ENCODE measurements at places on chromosomes 16 and 17. TPM values are rescaled to one million over a fixed set of nuclear protein-coding genes. Genes with fewer than 3 reads are reported as not detected.

NUFIP2 gene
- total RNA-seq = 66.8 TPM

EPOP gene
- 5.7 TPM for total RNA-seq

KRTAP4-6 gene
- not detected for total RNA-seq

PRAC1 gene
- total RNA-seq = not detected

GP1BA gene
- total RNA-seq = not detected

CXCL16 gene
- total RNA-seq = 1.2 TPM

ITGB3 gene
- total RNA-seq = 0.51 TPM

NUTF2 gene
- 201 TPM for total RNA-seq

KRT39 gene
- total RNA-seq = not detected

LGALS9B gene
- total RNA-seq = not detected

SEPTIN1 gene
- 3.5 TPM for total RNA-seq

FAM117A gene
- 15.4 TPM for total RNA-seq

- no peaks in the 10 kb centered on the region for H3K4me1 ChIP-seq
- H3K36me3 ChIP-seq = no peaks in the 10 kb centered on the region
- no peak overlapping the region for H3K4me3 ChIP-seq
- H3K27ac ChIP-seq = no peak overlapping the region
Observed at GRCh38 chr16:17277981-17278381, 192.8 kb downstream of the XYLT1 start.

DNA sequence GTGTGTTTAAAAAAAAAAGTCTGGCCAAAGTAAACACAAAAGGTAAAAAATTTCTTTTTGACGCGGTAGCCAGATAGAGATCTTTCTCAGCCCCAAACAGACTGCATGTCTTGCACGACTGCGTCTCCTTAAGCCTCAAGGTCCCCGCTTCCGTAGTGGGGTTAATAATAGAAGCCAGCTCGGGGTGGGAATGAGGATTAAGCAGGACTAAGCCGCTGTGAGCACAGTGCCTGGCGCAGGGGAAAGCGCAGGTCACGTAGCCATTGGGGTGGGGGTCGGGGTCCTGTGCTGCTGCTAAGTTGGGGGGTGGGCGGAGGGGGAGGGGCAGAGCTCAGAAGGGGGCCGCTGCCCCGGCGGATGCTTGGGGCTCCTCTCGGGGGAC lies 521 bp downstream of the GGA2 start:
- DNase-seq = peak; percentile 66
- no peaks in the 10 kb centered on the region for H3K27me3 ChIP-seq
- H3K36me3 ChIP-seq = peaks cover 8% of the 10 kb centered on the region
- H3K27ac ChIP-seq = peak overlapping the region; percentile 49

DNA sequence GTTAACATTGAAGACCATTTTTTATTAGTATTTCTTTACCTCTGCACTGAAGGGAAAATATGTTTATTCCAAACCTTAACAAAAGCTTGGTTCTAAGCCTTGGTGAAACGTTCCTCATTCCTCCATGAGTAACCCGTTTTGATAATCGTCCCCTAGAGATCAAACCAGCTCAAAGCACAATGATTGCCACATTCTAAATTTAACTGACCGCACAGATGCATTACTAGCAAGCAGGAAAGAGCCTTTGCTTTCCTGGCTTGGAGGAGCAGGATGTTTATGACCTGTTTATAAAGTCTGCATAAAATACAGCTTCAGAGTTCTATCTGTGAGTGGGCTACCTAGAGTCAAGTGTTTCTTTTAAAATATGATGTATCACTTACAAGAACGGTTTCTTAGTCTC lies 193.8 kb downstream of the TMEM114 start:
- no peak overlapping the region for H3K4me3 ChIP-seq
- H3K4me1 ChIP-seq = no peaks in the 10 kb centered on the region
- H3K36me3 ChIP-seq = no peaks in the 10 kb centered on the region
- H3K27ac ChIP-seq = no peak overlapping the region

GRCh38 chr17:77959926-77960521 lies 1.5 kb downstream of the TNRC6C start:
- H3K4me3 ChIP-seq = peak overlapping the region; percentile 84
- DNase-seq = no peak
- H3K36me3 ChIP-seq = no peaks in the 10 kb centered on the region
- no peaks in the 10 kb centered on the region for H3K4me1 ChIP-seq
- H3K27ac ChIP-seq = no peak overlapping the region

- H3K36me3 ChIP-seq = no peaks in the 10 kb centered on the region
- no peaks in the 10 kb centered on the region for H3K27me3 ChIP-seq
- H3K4me1 ChIP-seq = no peaks in the 10 kb centered on the region
- no peak overlapping the region for H3K27ac ChIP-seq
Observed at GRCh38 chr17:77332981-77333685, 192.4 kb downstream of the SEC14L1 start.

DNA sequence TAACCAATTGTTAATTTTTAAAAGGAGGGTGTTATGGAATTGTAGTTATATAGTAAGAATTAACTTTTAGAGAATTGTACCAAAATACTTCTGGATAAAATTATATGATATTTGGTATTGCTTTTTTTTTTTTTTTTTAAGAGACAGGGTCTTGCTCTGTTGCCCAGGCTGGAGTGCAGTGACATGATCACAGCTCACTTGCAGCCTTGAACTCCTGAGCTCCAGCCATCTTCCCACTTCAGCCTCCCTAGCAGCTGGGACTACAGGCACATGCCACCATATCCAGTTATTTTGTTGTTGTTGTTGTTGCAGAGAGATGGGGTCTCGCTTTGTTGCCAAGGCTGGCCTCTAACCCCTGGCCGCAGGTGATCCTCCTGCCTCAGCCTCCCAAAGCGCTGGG lies 8.5 kb downstream of the ARSG start:
- no peak overlapping the region for H3K4me3 ChIP-seq
- H3K36me3 ChIP-seq = no peaks in the 10 kb centered on the region
- peaks cover 3% of the 10 kb centered on the region for H3K27me3 ChIP-seq
- no peak overlapping the region for H3K27ac ChIP-seq
- DNase-seq = no peak

GRCh38 chr17:4810696-4811290 lies 3.8 kb downstream of the PLD2 start:
- peaks cover 52% of the 10 kb centered on the region for H3K36me3 ChIP-seq
- H3K27ac ChIP-seq = no peak overlapping the region
- H3K4me3 ChIP-seq = no peak overlapping the region
- no peaks in the 10 kb centered on the region for H3K4me1 ChIP-seq
- DNase-seq = no peak
- no peaks in the 10 kb centered on the region for H3K27me3 ChIP-seq

GRCh38 chr17:78449983-78450595 lies 71.6 kb downstream of the PGS1 start:
- H3K27ac ChIP-seq = no peak overlapping the region
- no peaks in the 10 kb centered on the region for H3K36me3 ChIP-seq
- H3K27me3 ChIP-seq = no peaks in the 10 kb centered on the region
- no peak for DNase-seq

DNA sequence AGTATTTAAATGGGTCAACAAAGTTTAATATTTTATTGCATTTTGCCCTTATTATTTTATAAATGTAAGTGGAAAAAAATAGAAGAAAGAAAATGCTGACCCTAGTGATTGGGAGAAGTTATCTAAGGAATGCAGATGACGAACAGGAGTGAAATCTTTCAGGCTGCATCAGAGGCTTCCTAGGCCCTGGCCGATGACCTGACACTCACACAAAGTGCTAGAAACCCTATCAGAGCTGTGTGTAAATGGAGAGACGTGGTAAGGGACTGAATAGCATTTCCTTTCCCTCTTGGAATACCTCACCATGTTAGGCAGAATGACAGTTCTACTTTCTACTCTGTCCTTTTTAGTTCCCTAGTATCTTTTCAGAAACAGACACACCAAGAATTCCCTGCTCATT lies 44.9 kb upstream of the CNEP1R1 start:
- H3K4me3 ChIP-seq = no peak overlapping the region
- H3K27ac ChIP-seq = no peak overlapping the region
- no peak for DNase-seq
- H3K36me3 ChIP-seq = no peaks in the 10 kb centered on the region
- no peaks in the 10 kb centered on the region for H3K4me1 ChIP-seq
- H3K27me3 ChIP-seq = no peaks in the 10 kb centered on the region

- peaks cover 4% of the 10 kb centered on the region for H3K4me1 ChIP-seq
- no peak overlapping the region for H3K4me3 ChIP-seq
- H3K36me3 ChIP-seq = peaks cover 41% of the 10 kb centered on the region
- H3K27ac ChIP-seq = no peak overlapping the region
Observed at GRCh38 chr17:60224064-60224463, 74.3 kb downstream of the CA4 start.

DNA sequence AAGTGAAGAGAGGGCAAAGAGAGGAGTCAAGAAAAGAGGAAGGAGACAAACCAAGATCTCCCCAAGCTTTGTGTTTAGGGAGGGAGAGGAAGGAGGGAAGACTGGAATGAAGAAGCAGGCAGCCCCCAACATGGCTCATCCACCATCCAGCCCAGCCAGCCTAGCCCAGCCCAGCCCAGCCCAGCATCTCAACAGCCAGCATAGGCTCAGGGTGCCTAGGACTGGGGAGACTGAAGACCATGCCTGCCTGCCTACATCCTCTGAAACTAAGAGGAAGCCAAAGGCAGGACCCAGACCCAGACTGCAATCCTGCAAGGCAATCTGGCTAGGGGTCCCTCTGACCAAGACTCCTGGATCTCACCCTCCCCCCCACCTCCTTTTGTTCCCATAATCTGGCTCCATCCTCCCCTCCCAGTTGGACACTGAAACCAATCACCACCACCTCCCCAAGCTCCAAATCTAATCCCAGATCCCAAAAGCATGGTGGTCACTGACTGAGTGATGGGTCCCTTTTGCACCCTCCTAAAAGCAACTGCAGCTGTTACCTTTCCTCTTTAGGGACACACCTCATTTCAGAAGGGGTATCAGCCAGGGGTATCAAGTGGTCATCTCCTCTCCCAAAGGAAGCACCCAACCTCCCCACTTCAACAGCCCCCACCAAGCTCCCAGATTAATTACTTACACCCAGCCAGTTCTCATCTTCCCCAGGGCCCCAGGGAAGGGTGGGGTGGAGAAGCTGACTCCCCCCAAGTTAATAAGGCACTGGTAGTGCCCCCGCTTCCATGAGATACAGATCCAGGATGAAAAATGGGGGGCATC lies 1.2 kb downstream of the HDAC5 start:
- H3K27me3 ChIP-seq = no peaks in the 10 kb centered on the region
- no peak overlapping the region for H3K27ac ChIP-seq
- H3K4me3 ChIP-seq = peak overlapping the region; percentile 97
- peaks cover 14% of the 10 kb centered on the region for H3K4me1 ChIP-seq

- DNase-seq = no peak
- H3K36me3 ChIP-seq = no peaks in the 10 kb centered on the region
- H3K4me1 ChIP-seq = no peaks in the 10 kb centered on the region
- no peak overlapping the region for H3K27ac ChIP-seq
Observed at GRCh38 chr17:17417718-17418181, 59.0 kb upstream of the MED9 start.

- no peak for DNase-seq
- H3K36me3 ChIP-seq = no peaks in the 10 kb centered on the region
- no peaks in the 10 kb centered on the region for H3K4me1 ChIP-seq
- H3K27me3 ChIP-seq = no peaks in the 10 kb centered on the region
- no peak overlapping the region for H3K27ac ChIP-seq
Observed at GRCh38 chr17:66722341-66722740, 112.6 kb upstream of the CACNG5 start.

DNA sequence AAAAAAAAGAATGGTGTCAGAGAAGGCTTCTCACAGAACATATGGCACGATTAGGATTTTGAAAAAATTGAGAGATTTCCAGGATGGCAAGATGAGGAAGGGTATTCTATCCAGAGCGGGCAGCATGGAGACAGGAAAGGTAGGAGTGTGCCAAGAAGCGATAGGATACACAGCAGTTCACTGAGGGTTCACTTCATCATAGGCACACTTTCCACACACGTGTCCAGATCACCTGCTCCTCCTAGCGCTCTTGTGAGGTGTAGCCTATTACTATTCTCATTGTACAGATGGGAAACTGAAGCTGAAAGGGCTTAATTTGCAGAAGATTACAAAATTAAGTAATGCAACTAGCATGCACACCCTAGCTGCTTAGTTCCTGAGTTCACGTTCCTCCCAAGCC lies 6.2 kb upstream of the ELAC2 start:
- no peak overlapping the region for H3K4me3 ChIP-seq

DNA sequence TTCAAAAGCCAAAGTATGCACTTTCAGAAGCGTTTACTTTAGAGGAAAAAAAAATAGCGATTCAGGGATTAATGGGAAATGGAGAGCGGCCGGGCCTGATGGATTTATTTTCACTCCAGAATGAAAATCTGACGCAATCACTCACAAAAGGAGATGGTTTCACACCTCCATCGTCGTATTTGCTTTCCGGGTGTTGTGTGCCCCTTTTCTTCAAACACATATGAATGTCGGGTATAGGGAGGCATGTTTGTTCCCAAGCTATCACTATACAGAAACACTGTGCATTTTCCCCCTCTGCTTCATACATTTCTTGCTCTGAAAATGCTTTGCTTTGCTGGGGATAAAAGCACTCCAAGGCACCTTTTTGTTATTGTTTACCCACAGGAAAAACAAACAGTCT lies 562.2 kb upstream of the ZFHX3 start:
- H3K27ac ChIP-seq = no peak overlapping the region
- H3K4me1 ChIP-seq = no peaks in the 10 kb centered on the region
- H3K4me3 ChIP-seq = no peak overlapping the region
- DNase-seq = no peak
- H3K36me3 ChIP-seq = no peaks in the 10 kb centered on the region

- no peak overlapping the region for H3K27ac ChIP-seq
- H3K4me1 ChIP-seq = no peaks in the 10 kb centered on the region
- H3K27me3 ChIP-seq = no peaks in the 10 kb centered on the region
- H3K4me3 ChIP-seq = no peak overlapping the region
Observed at GRCh38 chr16:63066552-63066951, 1030.3 kb upstream of the CDH8 start.

- no peak overlapping the region for H3K27ac ChIP-seq
- peaks cover 15% of the 10 kb centered on the region for H3K27me3 ChIP-seq
- DNase-seq = peak; percentile 51
Observed at GRCh38 chr17:57957886-57958285, 2.7 kb upstream of the CUEDC1 start.

DNA sequence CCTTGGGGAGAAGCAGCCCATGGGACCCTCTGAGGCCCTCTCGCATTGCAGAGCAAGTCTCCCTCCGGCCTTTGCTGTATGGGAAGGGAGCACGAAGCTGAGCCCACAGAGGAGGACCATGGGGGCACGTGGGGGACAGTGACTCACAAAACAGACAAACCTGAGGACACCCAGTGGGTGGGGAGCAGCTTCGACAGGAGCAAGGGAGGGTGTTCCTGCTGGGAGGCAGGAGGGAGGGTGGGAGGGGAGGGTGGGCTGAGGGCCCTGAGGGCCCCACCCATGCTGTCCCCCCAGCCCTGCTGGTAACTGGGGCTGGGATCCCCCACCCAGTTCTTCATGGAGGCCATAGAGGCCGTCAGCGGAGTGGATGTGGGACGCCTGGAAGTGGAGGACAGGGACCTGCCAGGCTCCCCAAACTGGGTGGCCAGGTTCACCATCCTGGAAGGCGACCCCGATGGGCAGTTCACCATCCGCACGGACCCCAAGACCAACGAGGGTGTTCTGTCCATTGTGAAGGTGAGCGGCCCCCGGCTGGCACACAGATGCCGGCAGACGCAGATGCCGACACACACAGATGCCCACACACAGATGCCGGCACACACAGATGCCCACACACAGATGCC lies 12.5 kb downstream of the SLC22A31 start:
- H3K27me3 ChIP-seq = peaks cover 35% of the 10 kb centered on the region
- no peaks in the 10 kb centered on the region for H3K36me3 ChIP-seq
- H3K4me3 ChIP-seq = no peak overlapping the region
- no peak for DNase-seq
- no peaks in the 10 kb centered on the region for H3K4me1 ChIP-seq

- no peak for DNase-seq
- H3K4me1 ChIP-seq = peaks cover 4% of the 10 kb centered on the region
- peak overlapping the region; percentile 91 for H3K4me3 ChIP-seq
Observed at GRCh38 chr16:50367777-50368409, 895 bp downstream of the BRD7 start.

Measured in endodermal cell (in vitro differentiated cells).